ENCODE measurements at places on chromosomes 12 and 14. TPM values are rescaled to one million over a fixed set of nuclear protein-coding genes. Genes with fewer than 3 reads are reported as not detected.

Gene NEDD8
- polyA plus RNA-seq, result 136 TPM

Gene DACT1
- 0.32 TPM for polyA plus RNA-seq

Gene CLEC9A
- polyA plus RNA-seq, result 0.03 TPM

Gene PEX5
- polyA plus RNA-seq, result 26.2 TPM

Gene C12orf54
- not detected for polyA plus RNA-seq

Gene FAM186B
- polyA plus RNA-seq, result 0.51 TPM

Gene VWF
- 4.6 TPM for polyA plus RNA-seq

Gene PTPRB
- polyA plus RNA-seq, result 7.8 TPM

Gene IFT43
- polyA plus RNA-seq, result 33.6 TPM

DNA sequence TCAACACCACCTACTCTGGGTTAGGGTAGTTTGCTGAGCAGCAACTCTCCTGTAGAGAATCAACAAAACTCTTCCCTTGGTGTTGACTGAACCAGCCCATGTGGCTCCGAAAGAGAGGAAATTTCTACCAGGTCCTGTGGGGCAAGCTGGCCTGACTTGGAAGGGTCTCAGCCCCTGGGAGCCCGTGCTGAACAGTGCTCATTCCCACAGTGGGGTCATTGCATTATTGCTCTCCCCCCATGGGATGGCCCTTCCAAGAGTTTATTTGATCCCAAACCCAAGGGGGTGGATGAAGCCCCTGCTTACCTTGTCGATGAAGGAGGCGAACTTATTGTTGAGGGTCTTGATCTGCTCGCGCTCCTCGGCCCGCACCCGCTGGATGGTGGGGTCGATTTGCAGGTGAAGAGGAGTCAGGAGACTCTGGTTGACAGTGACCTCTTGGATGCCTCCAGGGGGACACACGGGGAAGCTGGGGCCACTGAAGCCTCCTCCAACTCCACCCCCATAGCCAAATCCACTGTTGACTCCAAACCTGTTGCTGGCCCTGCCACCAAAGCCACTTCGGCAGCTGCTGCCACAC, 580 bp downstream of the KRT75 start:
- no peaks in the 10 kb centered on the region for H3K36me3 ChIP-seq
- H3K27ac ChIP-seq, result no peak overlapping the region
- no peak overlapping the region for H3K4me3 ChIP-seq
- no peaks in the 10 kb centered on the region for H3K4me1 ChIP-seq
- DNase-seq, result no peak

DNA sequence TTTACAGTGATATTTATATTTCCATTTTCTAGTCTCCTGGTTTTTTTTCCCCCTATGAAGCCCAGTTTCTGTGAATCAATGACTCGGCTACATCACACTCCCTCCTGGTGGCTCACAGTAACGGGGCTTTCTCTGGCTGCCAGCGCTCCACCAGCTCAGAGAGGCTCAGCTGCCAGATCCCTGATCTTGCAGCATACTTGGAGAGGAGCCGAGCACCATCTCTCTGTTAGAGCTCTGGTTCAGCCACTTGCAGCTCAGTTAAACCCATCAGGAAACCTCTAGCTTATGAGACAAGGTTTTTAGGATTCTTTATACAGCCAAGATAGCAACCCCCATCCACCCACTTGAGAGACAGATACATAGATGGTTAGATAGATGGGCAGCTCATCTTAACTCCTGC, 74.6 kb downstream of the CIT start:
- H3K27ac ChIP-seq, result no peak overlapping the region
- no peaks in the 10 kb centered on the region for H3K36me3 ChIP-seq
- no peaks in the 10 kb centered on the region for H3K27me3 ChIP-seq
- no peak for DNase-seq
- no peak overlapping the region for H3K4me3 ChIP-seq

- DNase-seq, result no peak
- no peak overlapping the region for H3K4me3 ChIP-seq
- peaks cover 16% of the 10 kb centered on the region for H3K36me3 ChIP-seq
- no peaks in the 10 kb centered on the region for H3K27me3 ChIP-seq
- no peak overlapping the region for H3K27ac ChIP-seq
- H3K4me1 ChIP-seq, result no peaks in the 10 kb centered on the region
These were observed 7.8 kb downstream of the RPAP3 start for GRCh38 chr12:47698055-47698454.

GRCh38 chr12:22576473-22576872, 32.1 kb upstream of the C2CD5 start:
- H3K27me3 ChIP-seq, result no peaks in the 10 kb centered on the region
- H3K4me1 ChIP-seq, result no peaks in the 10 kb centered on the region
- no peak overlapping the region for H3K4me3 ChIP-seq
- H3K36me3 ChIP-seq, result no peaks in the 10 kb centered on the region

- no peaks in the 10 kb centered on the region for H3K36me3 ChIP-seq
- H3K27ac ChIP-seq, result peak overlapping the region; percentile 82
- DNase-seq, result no peak
- H3K27me3 ChIP-seq, result no peaks in the 10 kb centered on the region
These were observed 55.8 kb downstream of the MAP3K9 start for GRCh38 chr14:70753518-70753953.

DNA sequence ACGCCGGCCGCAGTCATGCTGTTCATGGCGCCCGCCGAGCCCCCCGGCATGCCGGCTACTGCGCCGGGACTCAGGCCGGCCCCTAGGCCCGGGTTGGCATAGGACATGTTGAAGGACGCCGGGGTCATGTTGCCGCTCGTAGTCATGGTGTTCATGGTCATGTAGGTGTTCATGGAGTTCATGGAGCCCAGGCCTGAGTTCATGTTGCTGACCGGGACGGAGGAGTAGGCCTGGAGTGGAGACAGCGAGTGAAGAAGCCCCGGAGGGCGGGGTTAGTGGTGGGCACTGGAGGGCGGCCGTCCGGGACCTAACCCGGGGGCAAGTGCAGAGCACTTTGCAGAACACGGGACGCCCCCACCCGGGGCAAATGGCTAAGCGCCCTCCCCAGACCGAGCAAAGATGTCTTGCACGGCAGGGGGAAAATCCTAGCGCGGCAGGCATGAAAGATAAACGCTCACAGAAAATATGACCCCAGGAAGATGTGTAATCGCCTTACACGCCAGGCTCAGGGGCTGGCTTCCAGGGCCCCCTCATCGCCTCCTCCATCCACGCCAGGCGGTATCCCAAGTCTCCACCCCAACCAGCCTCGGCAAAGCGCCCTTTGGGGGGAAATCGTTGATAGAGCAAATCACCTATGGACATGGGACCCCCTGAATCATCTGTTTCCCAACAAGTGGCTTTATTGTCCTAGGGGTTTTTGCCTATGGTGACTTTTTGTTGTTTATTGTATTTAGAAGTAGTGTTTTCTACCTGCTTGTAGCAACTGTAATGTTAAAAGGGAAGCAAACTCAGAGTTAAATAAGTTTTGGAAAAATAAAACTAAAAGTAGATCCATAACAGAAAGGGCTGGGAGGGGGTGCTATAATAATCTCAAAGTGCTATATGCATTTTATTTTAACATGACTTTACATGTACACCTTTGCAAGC, 2.3 kb downstream of the FOXA1 start:
- H3K4me1 ChIP-seq, result peaks cover 10% of the 10 kb centered on the region
- H3K27ac ChIP-seq, result peak overlapping the region; percentile 94
- peak overlapping the region; percentile 55 for H3K4me3 ChIP-seq
- H3K27me3 ChIP-seq, result no peaks in the 10 kb centered on the region
- DNase-seq, result no peak

DNA sequence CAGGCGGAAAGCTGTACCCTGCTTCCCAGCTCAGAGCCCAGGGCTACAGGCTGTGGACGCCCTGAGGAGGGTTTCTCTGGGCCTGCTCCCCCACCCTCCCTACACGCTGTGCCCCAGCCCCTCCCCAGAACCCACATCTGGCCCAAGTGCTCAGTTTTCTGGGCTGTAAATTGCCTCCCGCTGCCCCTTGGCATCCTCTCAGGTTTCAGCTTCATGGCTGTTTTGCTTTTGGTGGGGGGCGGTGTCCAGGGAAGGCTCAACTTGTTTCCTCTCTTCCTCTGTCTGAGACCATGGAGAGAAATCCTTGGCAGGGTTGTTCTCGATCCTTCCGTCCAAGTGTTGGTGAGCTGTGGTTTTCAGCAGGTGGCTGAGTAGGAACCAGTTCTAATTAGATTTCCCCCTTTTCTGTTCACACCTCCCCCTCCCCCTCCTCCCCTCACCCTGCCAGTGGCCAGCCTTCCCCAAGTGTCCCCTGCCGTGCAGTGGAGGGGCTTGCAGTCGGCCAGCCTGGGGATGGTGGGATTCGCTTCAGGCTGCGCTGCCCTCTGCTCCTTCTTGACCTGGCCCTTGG, 61.8 kb downstream of the TSPAN9 start:
- H3K36me3 ChIP-seq, result no peaks in the 10 kb centered on the region
- no peaks in the 10 kb centered on the region for H3K27me3 ChIP-seq
- no peak overlapping the region for H3K27ac ChIP-seq
- H3K4me1 ChIP-seq, result peaks cover 24% of the 10 kb centered on the region

Data from liver (tissue), 10 donors.